ENCODE measurements at places on chromosomes 1 and 21. TPM values are rescaled to one million over a fixed set of nuclear protein-coding genes. Genes with fewer than 3 reads are reported as not detected.

Gene RNU1-2
- not detected for total RNA-seq

Gene SLC44A5
- 1.6 TPM for total RNA-seq

Gene MRPL24
- 96.3 TPM for total RNA-seq

Gene PLPPR4
- total RNA-seq = 0.35 TPM

Gene HSPA6
- 0.16 TPM for total RNA-seq

Gene LGR6
- total RNA-seq = 0.29 TPM

Gene TBX19
- total RNA-seq = 0.17 TPM

Measured in H4 (cell line).